ENCODE measurements at places on chromosomes 2 and 18. TPM values are rescaled to one million over a fixed set of nuclear protein-coding genes. Genes with fewer than 3 reads are reported as not detected.

GRCh38 chr2:107303964-107304363, 418.0 kb upstream of the ST6GAL2 start:
- H3K27me3 ChIP-seq = no peaks in the 10 kb centered on the region
- H3K4me3 ChIP-seq = no peak overlapping the region
- no peak for DNase-seq
- H3K36me3 ChIP-seq = no peaks in the 10 kb centered on the region

HRH4 gene
- total RNA-seq = not detected

DNA sequence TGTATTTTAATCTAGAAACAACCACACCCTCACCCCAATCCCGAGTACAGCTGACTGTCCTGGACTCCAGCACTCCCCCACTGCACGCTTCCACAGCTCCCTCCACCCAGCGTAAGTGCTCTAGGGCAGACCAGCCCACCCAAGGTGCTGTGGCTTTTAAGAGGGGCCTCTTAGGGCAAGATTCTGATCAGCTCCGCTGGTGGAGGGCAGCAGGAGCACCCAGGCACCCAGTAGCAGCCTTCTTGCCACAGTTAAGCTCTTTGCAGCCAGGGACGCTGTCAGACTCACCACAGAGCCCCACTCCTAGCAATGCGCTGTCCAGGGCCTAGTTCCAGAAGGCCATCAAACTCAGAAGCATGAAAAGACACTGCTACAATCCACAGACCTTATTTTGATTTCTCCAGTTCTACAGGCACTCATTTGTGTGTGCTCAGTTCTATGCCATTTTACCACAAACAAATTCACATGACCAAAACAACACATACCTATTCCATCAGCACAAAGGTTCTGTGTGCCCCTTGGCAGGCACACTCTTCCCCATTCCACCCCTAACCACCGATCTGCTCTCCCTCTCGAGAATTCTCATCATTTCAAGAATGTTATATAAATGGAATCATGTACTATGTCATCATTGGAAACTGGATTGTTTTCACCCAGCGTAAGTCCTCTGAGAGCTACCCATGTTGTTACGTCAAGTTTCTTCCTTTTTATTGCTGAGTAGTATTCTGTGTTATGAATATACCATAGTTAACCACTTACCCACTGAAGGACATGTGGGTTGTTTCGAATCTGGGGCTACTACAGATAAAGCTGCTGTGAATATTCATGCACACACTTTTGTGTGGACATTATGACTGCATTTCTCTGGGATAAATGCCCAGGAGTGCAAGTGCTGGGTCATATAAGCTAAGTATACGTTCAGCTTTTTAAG, 40.4 kb downstream of the PTPN2 start:
- DNase-seq = no peak
- no peak overlapping the region for H3K4me3 ChIP-seq
- H3K27me3 ChIP-seq = no peaks in the 10 kb centered on the region
- peak overlapping the region; percentile 11 for H3K27ac ChIP-seq
- peaks cover 19% of the 10 kb centered on the region for H3K36me3 ChIP-seq

- no peaks in the 10 kb centered on the region for H3K27me3 ChIP-seq
- no peak overlapping the region for H3K27ac ChIP-seq
- peaks cover 4% of the 10 kb centered on the region for H3K4me1 ChIP-seq
- no peaks in the 10 kb centered on the region for H3K36me3 ChIP-seq
- DNase-seq = no peak
These were observed 141.1 kb upstream of the COPS8 start for GRCh38 chr2:236944561-236944960.

PARD3B gene
- 0.11 TPM for total RNA-seq

DNA sequence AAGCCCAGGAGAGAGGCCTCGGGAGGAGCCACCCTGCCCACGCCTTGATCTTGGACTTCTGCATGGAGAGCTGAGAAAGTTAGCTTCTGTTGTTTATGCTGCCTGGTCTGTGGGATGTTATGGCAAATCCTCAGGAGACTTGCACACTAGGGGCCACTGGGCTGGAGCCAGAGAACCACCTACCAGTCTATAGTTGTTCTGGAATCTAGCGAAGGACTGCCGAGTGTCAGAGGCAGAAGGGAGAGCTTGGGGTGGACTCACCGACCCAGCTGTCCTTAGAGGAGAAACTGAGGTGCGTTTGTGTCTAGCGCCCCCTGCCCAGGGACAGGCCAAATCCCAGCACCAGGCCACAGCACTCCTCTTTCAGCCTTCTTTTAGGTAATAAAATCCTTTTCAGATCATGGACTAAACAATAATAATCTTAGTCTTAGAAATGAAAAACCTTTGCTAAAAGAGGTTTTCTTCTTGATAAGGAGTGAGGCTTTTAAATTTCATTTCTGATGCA, 398.7 kb upstream of the SALL3 start:
- H3K4me1 ChIP-seq = no peaks in the 10 kb centered on the region
- no peaks in the 10 kb centered on the region for H3K27me3 ChIP-seq
- no peaks in the 10 kb centered on the region for H3K36me3 ChIP-seq
- no peak for DNase-seq

CD8B gene
- total RNA-seq = 321 TPM

DNA sequence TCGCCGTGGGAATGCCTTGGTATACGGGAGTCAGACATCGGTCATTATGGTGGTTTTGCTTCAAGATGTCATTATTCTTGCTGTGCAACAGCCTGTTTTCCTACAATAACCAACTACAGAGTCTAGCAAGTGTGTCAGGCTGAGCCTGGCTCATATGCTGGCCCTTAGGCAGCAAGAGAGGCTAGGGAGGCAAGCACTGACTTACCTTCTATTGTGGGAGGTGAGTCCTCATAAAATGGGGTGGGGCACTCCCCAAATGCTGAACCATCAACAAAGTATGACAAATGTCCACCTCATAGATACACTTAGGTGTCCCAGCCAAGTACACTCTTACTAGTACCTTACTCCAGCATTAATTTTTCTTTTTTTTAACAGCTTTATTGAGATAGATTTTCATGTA, 77.0 kb upstream of the ATL2 start:
- H3K36me3 ChIP-seq = no peaks in the 10 kb centered on the region
- H3K4me3 ChIP-seq = no peak overlapping the region
- H3K27ac ChIP-seq = no peak overlapping the region
- DNase-seq = no peak
- H3K27me3 ChIP-seq = peaks cover 2% of the 10 kb centered on the region
- no peaks in the 10 kb centered on the region for H3K4me1 ChIP-seq

SLC35G4 gene
- not detected for total RNA-seq

DNA sequence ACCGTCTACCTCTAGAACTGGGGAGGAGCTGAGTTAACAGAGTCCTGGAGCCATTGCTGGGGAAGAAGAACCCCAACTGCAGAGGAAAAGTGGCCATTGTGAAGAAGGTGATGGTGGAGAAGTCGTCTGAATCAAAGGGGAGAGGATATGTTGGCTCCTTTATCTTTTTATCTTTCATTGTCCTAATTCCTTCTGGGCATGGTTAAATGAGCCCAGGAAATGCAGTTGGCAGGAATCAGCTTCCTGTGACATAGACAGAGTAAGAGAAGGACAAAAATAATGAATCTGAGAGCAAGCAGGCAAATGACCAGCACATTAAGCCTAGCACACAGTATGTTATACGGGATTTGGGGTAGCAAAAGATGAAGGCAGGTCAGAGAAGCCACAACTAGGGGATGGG, 16.0 kb upstream of the ACTR3 start:
- H3K36me3 ChIP-seq = peaks cover 18% of the 10 kb centered on the region
- no peak overlapping the region for H3K27ac ChIP-seq
- no peak overlapping the region for H3K4me3 ChIP-seq
- no peaks in the 10 kb centered on the region for H3K27me3 ChIP-seq
- DNase-seq = no peak
- peaks cover 33% of the 10 kb centered on the region for H3K4me1 ChIP-seq

DNA sequence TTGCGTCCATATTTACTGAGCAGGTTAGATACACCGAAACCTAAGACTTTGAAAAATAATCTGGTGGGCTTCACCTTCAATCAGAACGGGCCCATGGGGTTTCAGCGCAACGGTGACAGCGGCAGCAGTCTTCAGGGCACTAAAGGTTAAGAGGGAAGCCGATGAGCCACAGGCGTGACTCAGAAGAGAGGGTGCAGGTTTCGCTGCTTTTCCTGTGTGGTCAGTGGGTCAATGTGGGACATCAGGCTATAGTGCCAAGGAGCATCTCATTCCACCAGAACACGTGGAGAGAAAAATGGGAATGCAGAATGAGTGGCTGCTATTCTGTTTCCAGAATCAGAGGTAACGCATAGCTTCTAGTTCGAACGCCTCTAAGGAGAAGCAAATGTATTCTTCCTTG, 8.9 kb downstream of the PTGR3 start:
- no peak for DNase-seq
- no peak overlapping the region for H3K27ac ChIP-seq
- peaks cover 1% of the 10 kb centered on the region for H3K27me3 ChIP-seq

RAX gene
- total RNA-seq = not detected

DNA sequence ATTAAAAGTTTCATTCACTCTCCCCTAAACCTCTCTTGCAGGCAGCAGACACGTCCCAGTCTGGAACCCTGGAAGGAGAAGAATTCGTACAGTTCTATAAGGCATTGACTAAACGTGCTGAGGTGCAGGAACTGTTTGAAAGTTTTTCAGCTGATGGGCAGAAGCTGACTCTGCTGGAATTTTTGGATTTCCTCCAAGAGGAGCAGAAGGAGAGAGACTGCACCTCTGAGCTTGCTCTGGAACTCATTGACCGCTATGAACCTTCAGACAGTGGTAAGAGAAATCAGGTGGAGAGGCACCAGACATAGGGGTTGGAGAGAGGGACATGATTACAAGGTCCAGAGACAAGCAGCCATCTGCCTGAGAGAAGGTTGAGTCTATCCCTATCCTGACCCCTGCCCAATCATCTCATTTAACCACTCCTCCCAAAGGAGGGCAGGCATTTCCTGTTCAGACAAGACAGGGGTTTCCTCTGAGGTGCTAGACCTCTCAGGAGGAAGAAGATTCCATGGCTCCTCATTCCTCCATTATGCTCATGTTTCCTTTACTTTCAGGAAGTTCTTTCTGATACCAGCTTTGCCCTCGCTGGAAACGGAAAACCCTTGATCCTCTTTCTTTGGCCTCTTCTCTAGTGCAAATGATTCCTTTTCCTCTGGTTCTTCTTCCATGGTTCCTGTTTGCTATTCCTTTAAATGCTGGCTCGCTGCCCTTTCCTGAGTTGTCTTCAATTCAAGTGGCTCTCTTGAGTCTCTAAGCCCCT, 15.1 kb downstream of the PLCD4 start:
- H3K4me3 ChIP-seq = no peak overlapping the region
- DNase-seq = no peak
- no peaks in the 10 kb centered on the region for H3K4me1 ChIP-seq
- H3K27ac ChIP-seq = no peak overlapping the region

DNA sequence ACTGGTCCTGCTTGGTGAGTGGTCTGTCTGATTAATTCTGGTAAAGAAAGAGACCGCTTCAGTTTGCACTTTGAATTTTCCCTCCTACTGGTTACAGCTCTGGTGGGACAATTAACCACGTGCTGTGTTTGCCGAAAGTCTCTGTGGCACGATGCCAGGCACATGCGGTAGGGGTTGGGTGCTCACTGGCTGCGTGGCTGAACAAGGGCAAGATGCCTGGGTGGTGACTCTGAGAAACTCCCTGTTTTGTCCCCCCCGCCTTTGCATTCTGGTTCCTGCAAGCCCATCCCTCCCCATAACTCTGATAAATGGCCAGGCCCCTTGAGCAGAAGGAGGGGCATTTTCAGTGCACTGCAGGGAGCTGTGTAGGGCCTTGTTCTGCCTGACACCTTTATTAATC, 206.1 kb downstream of the TFCP2L1 start:
- no peaks in the 10 kb centered on the region for H3K36me3 ChIP-seq
- no peak overlapping the region for H3K4me3 ChIP-seq
- H3K27ac ChIP-seq = no peak overlapping the region
- H3K4me1 ChIP-seq = no peaks in the 10 kb centered on the region

- H3K36me3 ChIP-seq = no peaks in the 10 kb centered on the region
- H3K27me3 ChIP-seq = no peaks in the 10 kb centered on the region
- H3K4me1 ChIP-seq = no peaks in the 10 kb centered on the region
- no peak for DNase-seq
These were observed 390.4 kb downstream of the TSN start for GRCh38 chr2:122145856-122146255.

GCG gene
- not detected for total RNA-seq

DNA sequence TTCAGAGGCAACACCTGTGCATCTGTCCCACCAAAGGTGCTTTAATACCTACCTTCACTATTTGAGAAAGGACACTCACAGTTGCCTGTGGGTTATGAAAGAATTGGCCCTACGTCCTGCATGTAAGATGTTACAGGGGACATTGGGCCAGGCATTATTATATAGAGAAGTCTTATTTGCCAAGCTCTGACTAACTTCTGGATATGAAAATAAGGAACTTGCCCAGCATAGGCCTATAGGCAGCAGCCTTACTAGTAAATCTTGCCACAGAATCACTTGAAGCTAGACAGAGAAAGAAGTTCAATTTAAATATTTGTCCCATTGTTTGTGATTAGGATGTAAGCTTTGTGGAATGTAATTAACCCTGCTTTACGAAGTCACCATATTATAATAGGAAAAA, 41.7 kb downstream of the NLRC4 start:
- H3K4me1 ChIP-seq = no peaks in the 10 kb centered on the region
- H3K36me3 ChIP-seq = peaks cover 15% of the 10 kb centered on the region
- H3K27me3 ChIP-seq = no peaks in the 10 kb centered on the region
- no peak overlapping the region for H3K27ac ChIP-seq
- no peak for DNase-seq

GRCh38 chr2:3024401-3024935, 353.1 kb downstream of the EIPR1 start:
- no peak for DNase-seq
- no peaks in the 10 kb centered on the region for H3K4me1 ChIP-seq
- H3K27me3 ChIP-seq = peaks cover 1% of the 10 kb centered on the region
- H3K27ac ChIP-seq = no peak overlapping the region
- no peaks in the 10 kb centered on the region for H3K36me3 ChIP-seq

DNA sequence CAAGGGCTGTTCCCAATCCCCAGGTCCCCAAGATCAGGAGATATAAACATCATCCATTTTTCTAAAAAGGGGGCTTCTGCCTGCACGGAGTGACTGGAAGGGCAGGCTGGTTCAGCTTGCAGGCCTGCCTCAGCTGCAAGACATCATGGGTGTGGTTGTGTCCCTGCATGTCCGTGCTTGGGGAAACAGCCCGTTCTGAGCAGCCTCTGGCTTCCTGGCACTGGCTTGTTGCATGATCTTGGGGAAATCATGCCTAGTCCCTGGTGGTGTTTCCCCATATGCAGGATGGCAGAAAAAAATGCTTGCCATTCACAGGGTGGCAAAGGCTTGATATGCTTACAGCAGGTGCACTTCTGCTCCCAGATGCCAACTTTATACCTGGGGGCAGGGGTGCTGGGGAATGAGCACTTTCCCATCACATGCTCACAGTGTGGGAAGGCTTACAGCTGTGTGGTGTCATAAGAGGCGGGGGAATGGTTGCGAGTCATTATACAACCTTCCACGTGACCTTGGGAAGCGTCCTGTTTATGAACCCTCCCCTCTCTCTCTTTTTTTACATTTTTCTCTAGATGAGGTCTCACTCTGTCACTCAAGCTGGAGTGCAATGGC, 7.2 kb downstream of the PCARE start:
- no peak overlapping the region for H3K27ac ChIP-seq
- no peak overlapping the region for H3K4me3 ChIP-seq
- H3K4me1 ChIP-seq = no peaks in the 10 kb centered on the region
- H3K27me3 ChIP-seq = no peaks in the 10 kb centered on the region
- no peak for DNase-seq

CD8B2 gene
- total RNA-seq = 4.5 TPM

GRCh38 chr2:72778410-72778809, 47.4 kb downstream of the EXOC6B start:
- H3K27me3 ChIP-seq = no peaks in the 10 kb centered on the region
- peaks cover 4% of the 10 kb centered on the region for H3K4me1 ChIP-seq
- H3K4me3 ChIP-seq = no peak overlapping the region
